ENCODE measurements at places on chromosomes 6 and 20.

DNA sequence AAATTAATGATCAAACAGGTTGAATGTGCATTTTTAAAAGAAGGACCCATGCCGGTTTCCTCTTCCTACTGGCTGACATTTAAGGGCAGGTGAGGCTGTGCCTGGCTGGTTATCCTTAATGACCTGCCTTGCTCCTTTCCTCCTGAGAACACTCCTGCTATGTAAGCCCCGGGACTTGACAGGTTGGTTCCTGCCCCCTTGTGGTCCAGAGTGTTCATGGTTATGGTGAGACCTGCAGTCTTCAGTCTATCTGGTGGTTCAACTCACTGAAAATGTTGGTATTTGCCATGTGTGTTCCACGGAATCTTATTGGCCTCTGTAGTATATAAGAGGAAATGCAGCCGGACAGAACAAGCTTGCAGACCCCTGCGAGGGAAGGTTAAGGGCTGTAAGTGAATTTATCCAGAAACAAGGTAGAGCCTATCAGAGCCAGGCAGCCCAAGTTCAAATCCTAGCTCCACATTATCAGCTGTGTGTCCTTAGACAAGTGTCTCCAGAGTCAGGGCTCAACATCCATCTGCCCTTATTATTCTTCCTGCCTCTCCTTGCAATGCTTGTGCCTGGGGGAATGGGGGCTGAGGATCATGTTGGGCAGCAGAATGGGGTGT lies 5.2 kb upstream of the BPIFA3 start:
- peak; percentile 18 for DNase-seq

DNA sequence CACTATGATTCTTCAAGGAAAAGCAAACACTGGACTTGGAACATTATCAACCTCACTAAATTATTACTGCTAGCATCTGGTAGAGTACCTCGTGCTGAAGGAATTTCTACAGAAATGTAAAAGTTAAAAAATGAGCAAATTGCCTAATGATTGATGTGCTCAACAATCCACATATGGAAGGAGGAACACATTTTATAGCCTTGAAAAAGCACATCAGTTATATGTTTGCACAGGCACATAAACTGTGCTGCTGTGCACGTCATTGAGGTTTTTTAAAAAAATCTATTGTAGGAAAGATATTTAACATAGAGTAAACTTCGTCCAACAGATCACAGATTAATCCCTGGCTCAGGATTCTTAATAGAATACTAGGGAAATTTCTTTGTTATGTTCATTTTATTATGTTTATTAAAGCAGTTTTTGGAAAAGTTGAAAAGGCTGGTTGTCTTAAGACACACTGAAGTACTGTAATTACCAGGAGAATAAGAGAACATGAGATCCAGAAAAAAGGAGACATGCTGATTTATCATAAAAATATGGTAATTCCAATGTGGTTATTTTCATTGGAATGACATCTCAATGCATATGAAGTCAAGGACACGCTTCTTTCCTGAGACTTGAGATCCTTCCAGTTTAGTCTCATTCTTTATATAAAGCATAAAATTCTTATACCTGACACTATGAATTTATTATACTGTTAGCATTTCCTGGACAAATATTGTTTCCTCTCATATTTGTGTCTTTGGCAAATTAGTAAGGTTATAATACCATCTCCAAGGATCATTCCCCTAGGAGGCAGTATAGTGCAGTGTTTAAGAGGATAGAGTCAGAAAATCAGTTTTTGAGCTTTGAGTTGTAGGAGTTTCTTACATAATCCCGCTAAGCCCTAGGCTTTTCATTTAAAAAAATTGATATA lies 511.1 kb downstream of the TENT5A start:
- peak; percentile 43 for DNase-seq

DNA sequence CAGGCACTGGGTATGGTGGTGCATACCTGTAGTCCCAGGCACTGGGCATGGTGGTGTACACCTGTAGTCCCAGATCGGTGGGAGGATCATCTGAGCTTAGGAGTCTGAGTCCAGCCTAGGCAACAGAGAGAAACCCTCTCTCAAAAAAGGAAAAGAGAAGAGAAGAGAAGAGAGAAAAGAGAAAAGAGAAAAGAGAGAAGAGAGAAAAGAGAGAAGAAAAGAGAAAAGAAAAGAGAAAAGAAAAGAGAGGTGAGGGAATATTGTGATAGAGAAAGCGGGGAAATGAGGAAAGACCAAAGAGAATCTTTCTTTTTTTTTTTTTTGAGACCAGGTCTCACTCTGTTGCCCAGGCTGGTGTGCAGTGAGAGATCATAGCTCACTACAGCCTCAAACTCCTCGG lies 108.7 kb downstream of the ARHGAP18 start:
- DNase-seq = no peak

- no peak for DNase-seq
Measured at GRCh38 chr20:25072226-25072811, 9.6 kb downstream of the VSX1 start.

- no peak for DNase-seq
Measured at GRCh38 chr6:80022803-80023202, 18.4 kb downstream of the TTK start.
